ENCODE measurements at places on chromosomes 5 and 9. TPM values are rescaled to one million over a fixed set of nuclear protein-coding genes. Genes with fewer than 3 reads are reported as not detected.
A peak's percentile ranks its signal among the peaks of the same experiment; 100 is the strongest.

GRCh38 chr9:70954596-70955143 is 166.8 kb downstream of the TRPM3 start:
- no peak for DNase-seq

DNA sequence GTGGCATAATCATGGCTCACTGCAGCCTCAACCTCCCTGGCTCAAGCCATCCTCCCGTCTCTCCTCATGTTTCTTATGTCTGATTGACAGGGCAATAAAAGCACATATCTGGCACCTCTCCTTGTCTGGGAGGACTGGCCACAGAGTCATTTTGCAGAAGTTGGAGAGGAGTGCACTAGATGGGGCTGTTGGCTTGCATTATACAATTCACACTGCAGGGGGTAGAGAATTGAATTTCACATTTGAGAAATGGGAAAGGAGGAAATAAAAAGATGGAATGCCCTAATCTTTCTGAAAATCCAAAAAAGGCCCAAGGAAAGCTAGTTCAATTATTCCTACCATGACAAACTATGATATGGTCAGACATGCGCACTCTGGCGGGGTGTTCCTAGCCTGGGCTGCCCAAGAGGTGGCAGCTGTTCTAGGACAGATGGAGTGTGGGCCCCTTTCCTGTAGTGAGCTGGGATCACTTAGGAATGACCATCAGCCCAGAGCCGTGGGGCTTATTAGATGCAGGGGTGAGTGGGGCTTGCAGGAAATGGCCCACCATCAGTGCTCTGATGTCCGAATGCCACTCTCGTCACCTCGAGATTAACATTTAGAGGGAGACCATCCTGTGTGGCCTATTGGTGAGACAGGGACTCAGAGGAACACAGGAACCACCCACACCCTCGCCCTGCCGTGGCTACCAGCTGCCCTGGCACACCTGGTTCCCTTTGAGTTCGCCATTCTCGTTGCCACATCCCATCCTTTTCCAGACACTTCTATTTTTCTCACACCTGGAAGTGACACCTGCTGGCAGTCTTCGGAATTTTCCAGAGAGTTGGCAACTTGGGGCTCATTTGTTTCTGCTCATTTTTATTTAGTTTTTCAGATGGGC is 21.8 kb upstream of the ANKRD18A start:
- DNase-seq = no peak

DNA sequence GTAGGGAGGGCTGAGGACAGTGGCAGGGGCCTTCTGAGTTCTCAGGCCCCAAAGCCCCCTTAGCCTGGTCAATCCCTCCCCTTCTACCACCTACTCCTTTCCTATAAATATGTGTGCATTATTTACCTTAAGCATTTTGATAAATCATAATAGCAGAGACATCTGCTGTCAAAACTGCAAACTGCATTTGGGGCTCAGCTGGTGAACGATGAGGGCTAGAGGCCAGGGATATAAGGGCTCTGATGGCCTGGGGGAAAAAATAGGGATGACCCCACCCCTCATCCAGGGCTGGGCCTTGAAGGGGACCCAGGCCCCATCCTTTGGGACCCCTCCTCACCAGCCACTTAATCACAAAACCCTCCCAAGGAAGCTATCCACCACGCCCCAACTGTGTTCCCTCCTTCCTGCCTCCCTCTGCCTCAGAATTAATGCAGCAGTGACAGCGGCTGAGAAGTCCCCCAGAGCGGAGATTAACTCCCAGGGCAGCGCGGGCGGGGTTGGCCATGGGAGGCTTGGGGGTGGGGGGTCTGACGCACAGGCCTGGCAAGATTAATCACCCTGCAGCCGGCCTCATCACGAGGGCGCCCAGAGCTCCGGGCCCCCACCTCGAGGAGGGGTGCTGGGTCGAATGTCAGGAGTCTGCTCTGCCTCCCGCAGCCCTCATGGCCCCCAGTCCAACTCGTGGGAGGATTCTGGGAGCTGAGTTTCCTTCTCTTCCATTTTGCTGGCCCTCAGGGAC is 42.1 kb downstream of the CXXC5 start:
- DNase-seq = no peak

GRCh38 chr5:27158171-27158570 is 119.8 kb upstream of the CDH9 start:
- DNase-seq = no peak

GRCh38 chr5:68381060-68381459 is 165.5 kb downstream of the PIK3R1 start:
- no peak for DNase-seq

- DNase-seq = peak; percentile 20
Observed at GRCh38 chr5:148205044-148205806, 2.4 kb downstream of the SPINK6 start.

- no peak for DNase-seq
Observed at GRCh38 chr5:3845230-3845629, 249.6 kb downstream of the IRX1 start.

- DNase-seq = no peak
Observed at GRCh38 chr5:141940695-141941271, 17.1 kb downstream of the DELE1 start.

DNA sequence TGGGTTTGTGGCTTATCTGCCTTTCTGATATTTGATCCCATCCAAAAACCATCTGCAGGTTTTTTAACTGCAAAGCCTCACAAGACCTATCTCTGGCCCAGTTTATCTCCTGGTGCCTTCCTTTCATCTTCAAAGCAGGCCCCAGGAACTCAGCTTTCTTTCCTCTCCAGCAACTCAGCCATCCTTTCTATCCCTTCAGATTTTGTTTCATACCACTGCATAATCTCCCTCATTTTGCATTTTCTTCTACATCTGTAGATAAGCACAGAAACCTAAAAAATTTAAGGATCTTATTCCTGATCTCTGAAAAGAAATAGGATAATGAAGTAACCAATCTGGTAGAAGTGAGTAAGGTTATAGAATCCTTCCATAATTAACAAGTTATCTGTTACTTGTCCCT is 19.5 kb upstream of the ERCC6L2 start:
- DNase-seq = no peak

- no peak for DNase-seq
Observed at GRCh38 chr5:157356576-157356975, 90.7 kb downstream of the CYFIP2 start.

GFI1B gene
- not detected for total RNA-seq

C1QTNF3 gene
- 0.36 TPM for total RNA-seq

IQGAP2 gene
- 0.80 TPM for total RNA-seq

SYK gene
- 15.7 TPM for total RNA-seq

IFNA4 gene
- total RNA-seq = not detected

CCDC180 gene
- 0.29 TPM for total RNA-seq

ASS1 gene
- total RNA-seq = 9.4 TPM

AGXT2 gene
- not detected for total RNA-seq
